ENCODE measurements at places on chromosomes 7 and 10.

GRCh38 chr7:85328456-85328998, 141.7 kb upstream of the SEMA3D start:
- DNase-seq, result no peak

DNA sequence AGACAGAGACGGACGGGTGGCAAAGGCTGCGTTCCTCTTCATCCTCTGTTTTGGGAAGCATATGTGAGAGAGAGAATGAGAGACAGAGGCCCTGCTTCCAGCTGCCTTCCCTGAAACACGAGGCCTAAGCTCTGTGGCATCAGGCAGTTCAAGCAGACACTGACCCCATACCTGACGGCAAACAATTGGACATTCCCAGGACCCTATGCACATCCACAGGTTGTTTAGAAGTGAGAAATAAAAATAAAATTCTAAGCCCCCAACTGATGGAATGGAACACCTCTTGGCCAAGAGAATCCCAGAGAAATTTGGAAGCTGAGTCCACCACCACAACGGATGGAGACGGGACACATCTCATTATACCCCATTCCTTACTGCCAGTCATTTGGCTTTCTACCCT, 105.3 kb downstream of the CPXM2 start:
- DNase-seq, result no peak

DNA sequence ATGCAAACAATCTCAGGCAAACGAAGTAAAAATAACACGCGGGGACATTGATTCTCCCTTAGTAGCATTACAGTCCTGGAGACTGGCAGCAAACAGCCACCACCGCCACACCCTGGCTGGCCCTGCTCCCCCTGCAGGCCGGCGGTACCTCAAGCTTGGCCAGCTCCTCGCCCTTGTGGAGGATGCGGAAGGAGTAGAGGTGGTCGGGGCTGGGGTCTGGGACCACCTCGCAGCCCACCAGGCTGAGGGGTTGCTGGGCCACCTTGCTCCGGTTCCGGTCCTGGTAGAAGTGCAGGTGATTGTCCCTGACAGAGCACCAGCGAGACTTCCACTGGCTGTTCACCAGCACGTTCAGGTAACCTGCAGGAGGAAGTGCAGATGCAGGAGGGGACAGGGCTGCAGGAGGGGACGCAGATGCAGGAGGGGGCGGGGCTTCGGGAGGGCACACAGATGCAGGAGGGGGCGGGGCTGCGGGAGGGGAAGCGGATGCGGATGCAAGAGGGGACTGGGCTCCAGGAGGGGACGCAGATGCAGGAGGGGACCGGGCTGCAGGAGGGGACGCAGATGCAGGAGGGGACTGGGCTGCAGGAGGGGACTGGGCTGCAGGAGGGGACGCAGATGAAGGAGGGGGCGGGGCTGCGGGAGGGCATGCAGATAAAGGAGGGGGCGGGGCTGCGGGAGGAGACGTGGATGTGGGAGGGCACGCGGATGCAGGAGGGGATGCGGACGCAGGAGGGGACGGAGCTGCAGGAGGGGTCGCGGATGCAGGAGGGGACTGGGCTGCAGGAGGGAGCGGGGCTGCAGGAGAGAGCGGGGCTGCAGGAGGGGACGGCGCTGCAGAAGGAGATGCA, 65.7 kb downstream of the VWA2 start:
- no peak for DNase-seq

- DNase-seq, result no peak
Observed at GRCh38 chr10:47325303-47326291, 3.3 kb downstream of the GDF2 start.

DNA sequence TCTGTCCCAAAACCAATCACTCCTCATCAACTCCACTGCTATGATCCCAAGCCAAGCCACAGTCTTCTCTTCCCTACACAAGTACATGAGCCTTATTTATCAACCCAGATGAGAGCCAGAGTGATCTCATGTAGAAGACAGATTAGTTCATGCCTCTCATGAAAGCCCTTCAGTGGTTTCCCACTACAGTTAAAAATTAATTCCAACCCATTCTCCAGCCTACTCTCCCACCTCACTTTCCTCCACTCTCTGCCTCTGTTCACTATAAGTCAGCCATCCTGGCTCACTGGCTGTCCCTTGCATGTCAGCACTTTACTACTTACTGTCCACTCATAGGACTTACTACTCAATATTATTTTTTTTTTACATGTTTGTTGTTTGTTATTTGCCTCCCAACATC, 67.3 kb downstream of the CACUL1 start:
- no peak for DNase-seq

- no peak for DNase-seq
Observed at GRCh38 chr7:33009734-33010133, 52.5 kb downstream of the FKBP9 start.

GRCh38 chr7:100220586-100221230, 959 bp downstream of the PVRIG start:
- DNase-seq, result no peak

DNA sequence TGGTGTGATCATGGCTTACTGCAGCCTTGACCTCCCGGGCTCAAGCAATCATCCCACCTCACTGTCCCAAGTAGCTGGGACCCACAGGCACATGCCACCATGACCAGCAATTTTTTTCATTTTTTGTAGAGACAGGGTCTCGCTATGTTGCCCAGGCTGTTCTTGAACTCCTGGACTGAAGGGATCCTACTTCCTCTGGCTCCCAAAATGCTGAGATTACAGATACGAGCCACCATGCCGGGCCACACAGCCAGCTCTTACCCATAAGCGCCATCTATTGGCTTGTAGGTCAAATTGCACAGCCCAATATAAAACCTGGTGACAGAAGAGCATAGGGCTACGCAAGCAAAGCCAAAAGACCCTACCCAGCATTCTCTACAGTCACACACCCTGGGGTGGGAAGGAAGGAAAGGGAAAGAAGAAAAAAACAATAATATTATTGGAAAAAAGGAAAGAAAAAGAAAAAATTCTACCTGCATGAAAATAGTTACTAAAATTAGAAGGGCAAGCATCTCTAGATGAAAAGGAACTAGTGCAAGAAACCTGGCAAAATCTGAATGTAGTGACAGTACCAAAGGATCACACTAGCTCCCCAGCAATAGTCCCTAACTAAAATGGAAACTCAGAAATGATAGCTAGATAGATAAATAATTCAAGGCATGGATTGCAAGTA, 29.4 kb upstream of the AMPH start:
- DNase-seq, result no peak

DNA sequence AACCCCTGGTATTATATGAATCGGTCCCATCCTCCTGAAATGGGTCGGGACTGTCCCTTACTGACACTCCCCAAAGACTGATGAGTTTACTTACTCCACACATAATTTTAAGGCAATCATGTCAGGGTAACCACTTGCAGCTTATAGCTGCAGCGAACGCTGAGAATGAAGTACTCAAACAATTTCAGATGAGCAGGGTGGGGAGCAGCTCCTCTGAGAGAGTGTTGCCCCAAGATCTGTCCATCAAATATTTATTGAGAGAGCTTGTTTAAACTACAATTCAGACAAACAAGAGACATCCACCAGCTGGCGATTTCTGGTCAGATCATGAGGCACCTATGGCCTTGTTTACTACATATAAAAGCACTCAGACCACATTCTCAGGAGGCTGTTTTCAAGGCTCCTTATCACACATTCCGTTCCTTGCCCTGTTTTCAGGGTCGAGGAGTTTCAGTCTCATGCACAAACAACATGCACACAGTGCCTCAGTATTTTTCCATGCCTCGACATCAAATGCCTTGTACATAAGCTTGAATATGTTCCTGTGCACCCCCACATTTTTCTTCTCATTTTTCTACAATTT, 80.1 kb downstream of the THSD7A start:
- DNase-seq, result no peak

- no peak for DNase-seq
Observed at GRCh38 chr10:107653832-107654287, 489.4 kb upstream of the SORCS1 start.

GRCh38 chr10:75429159-75429827, 2.1 kb upstream of the LRMDA start:
- DNase-seq, result no peak

GRCh38 chr7:124810605-124811004, 45.0 kb upstream of the GPR37 start:
- DNase-seq, result no peak

- no peak for DNase-seq
Observed at GRCh38 chr7:107690611-107691010, 30.0 kb downstream of the SLC26A4 start.

DNA sequence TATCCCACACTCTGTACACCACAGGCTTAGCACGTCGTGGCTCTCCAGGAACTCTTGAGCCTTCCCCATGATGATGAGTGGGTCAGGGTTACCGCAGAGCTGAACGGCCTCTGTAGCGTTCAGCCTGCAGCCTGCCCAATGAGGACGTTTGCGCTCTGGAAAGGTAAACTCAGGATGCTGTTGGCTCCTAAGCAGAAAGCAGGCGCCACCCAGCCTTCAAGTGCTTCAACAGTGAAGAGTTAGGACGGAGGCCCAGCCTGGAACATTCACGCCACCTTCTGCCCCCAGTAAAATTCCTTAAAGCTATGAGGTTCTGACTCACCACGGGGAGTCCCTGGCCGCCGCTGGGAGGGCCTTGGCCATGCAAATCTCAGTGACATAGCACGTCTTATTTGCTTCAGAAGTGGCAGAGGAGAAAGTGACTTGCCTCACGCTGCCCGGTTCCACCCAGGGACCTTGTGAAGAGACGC, 161.5 kb upstream of the SH2B2 start:
- DNase-seq, result no peak

- no peak for DNase-seq
Observed at GRCh38 chr10:76119036-76119435, 687.6 kb downstream of the LRMDA start.

- DNase-seq, result no peak
Observed at GRCh38 chr10:28915989-28916588, 238.8 kb downstream of the BAMBI start.

GRCh38 chr7:111749625-111750024, 187.3 kb upstream of the IMMP2L start:
- no peak for DNase-seq

- DNase-seq, result no peak
Observed at GRCh38 chr7:30988351-30989005, 24.7 kb downstream of the GHRHR start.

- no peak for DNase-seq
Observed at GRCh38 chr7:124856299-124856888, 73.2 kb downstream of the POT1 start.

DNA sequence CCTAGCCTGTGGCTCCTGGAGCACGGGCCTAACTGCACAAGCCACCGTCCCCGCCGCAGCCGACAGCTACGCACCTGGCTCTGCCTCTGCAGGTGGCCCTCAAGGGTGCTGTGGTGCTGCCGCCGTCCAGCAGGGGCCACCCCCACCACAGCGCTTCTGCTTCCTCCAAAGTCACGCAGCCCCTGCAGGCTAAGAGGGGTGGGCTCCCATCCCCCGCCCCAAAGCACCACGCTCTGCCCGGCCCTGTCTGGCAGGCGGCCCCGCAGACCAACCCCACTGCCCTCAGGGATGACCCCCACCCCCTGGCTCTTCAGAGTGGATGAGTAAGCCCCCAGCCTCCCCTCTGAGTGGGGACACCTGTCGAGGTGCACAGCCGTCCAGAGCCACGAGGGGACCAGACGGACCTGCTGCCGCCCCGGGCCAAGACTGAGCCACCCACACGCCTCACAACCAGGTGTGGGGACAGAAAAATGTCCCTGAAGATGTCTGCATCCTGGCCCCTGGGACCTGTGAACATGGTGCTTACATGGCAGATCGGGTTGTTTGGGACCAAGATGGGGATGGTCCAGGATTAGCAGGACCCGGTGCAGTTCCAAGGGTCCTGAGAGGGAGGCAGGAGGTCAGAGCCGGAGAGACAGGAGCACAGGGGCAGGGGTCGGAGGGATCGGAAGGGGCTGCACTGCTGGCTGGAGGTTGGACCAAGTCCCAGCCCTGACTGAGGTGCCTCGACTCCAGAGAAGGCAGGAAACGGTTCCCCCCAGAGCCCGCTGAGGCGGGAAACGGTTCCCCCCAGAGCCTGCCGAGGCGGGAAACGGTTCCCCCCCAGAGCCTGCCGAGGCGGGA, 9.0 kb upstream of the ADAP1 start:
- no peak for DNase-seq

- no peak for DNase-seq
Observed at GRCh38 chr7:24883622-24884013, 96.4 kb downstream of the OSBPL3 start.

GRCh38 chr10:60189861-60190475, 199.7 kb downstream of the ANK3 start:
- no peak for DNase-seq

GRCh38 chr7:132117181-132117580, 459.1 kb downstream of the PLXNA4 start:
- DNase-seq, result no peak

DNA sequence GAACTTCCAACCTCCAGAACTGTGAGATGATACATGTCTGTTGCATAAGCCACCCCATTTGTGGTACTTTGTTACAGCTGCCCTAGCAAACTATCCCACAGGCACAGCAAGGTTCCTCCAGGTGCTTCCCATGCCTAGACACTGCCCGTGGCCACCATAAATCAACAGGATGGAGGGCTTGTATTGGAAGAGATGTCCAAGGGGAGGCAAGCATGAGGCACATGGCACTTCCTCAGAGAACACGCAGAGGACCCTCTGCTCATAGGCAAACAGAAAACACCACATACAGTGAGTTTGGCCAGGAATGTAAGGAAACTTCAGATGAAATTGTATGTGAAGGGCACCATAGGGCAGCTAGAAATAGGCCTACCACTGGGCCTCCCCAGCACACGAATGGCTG, 291.1 kb downstream of the GRID1 start:
- no peak for DNase-seq

- DNase-seq, result no peak
Observed at GRCh38 chr7:82593780-82594179, 150.2 kb upstream of the CACNA2D1 start.

DNA sequence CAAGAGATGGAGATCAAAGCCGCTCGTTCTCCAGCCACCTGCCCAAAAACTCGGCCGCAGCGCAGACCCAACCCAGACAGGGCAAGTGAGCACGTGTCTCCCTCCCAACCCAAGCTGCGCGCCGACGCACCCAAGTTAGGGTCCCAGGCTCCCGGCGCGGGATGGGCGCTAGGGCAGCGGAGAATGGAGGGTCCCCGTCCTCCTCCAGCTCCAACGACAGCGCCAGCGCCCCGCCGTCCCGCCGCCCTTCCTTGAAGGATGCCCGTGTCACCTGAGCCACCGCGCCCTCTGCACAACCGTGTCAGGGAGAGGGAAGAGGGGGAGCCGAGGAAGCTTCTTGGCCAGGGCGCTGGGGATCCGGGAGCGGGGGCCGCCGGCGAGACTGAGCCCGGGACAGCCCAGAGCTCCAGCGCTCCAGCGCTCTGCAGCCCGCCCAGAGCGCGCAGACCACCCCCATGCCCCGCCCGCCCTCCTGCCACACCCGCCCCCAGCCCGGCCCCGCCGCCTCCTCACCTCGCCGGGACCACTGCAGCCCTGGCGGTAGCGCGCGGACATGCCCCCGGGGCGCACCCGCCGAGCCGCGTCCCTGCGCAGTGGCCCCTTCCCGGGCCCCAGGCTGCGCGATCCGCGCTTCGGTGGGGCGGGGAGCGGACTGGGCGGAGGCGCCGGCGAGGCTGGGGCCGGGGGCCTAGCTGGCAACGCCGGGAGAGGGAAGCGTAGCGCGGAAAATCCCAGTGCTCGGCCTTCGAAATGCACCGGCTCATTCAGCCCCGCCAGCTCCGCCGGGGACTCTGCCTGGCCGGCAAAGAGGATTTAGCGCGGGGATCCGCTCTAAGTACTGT, at the start of gene SLC16A12:
Gene SLC16A12 (minus strand): TSS at position 424 of the 842 bp plus-strand sequence. CDS start 73,016 bp downstream, outside the sequence.
- no peak for DNase-seq
